ENCODE measurements at places on chromosomes 5 and 9.

DNA sequence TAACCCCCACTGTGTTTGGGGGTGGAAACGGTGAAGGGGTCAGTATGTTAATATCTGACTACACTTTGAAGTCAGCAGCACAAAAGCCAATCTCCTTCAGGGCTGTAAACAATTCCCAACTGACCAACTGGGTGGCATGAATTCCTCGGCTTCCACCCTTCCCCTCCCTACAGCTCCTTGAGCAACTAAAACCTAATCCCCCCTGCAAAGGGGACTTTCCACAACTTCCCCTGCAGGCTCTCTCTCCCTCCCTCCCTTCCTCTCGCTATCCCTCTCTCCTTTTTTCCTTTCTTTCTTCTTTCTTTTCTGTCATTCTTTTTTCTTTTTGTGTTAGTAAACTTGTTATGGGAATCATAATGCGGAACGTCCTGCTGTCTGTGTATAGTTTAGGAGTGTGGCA lies 65.1 kb upstream of the PTCH1 start:
- no peak for DNase-seq

DNA sequence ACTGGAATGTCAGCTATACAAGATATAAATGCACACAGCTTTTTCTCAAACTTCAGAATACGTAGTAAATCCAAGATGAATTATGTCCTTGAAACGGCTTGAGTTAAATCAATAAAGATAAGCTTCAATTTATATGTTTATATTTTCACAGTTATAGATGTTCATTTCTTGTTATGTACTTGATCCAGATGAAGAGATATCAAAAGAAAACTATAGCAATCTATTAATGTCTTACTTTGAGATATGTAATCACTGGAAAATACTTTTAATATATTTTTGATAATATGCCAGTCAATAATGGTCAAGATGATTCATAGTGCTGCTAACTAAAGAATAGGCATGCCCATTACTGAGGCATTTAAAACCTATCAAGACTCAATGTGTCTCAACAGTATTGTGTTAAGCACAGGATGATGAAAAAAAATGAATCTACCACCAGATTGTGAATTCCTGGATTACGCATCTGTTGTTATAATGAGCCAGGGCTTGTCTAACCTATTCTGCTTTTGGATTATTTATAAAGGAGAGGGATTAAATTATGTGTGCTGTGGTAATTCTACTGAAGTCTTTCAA lies 372.6 kb upstream of the PRR16 start:
- no peak for DNase-seq

GRCh38 chr9:86979657-86980056 lies 32.4 kb upstream of the GAS1 start:
- DNase-seq = no peak

- no peak for DNase-seq
These were observed 286.0 kb downstream of the NR2F1-AS1 start for GRCh38 chr5:93294996-93295395.

DNA sequence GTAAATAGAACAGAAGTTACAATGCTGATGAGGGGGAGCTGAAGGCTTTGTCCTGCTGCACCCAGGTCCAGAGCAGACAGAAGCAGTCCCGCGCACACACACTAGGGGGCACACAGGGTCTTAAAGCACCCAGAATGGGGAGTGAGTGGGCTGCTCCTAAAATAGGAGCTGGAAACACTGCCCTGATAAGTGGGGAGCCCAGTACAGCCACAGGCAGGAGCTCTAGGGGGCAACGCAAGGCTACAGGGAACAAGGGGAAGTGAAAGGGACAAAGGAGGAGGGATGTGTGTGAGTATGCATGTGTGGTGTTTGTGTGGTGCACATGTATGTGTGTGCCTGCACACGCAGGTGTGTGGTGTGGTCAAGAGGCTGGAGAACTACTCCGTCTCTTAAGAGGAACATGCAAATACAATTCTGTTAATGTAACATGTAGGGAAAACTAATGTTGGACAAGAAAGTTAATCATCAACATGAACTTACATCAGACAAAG lies 191.5 kb downstream of the ROR2 start:
- no peak for DNase-seq

DNA sequence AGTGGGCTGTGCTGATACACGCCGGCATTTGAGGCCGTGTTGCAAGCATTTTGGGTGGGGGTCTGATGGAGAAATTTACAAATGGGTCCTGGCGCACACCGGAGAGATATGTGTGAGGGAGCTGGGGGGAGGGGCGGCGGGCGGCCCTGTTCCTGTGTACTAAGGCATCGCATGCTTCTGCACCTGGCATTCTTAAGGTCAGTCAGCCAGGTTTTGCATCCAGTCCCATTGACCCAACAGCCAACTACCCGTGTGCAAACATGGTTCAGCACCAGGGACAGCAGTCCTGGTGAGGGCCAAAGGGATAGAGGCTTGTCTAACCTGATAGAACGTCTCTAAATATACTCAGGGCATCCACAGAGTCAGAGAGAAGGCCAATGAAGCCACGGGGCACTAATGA lies 839 bp downstream of the GABRG2 start:
- DNase-seq = no peak

DNA sequence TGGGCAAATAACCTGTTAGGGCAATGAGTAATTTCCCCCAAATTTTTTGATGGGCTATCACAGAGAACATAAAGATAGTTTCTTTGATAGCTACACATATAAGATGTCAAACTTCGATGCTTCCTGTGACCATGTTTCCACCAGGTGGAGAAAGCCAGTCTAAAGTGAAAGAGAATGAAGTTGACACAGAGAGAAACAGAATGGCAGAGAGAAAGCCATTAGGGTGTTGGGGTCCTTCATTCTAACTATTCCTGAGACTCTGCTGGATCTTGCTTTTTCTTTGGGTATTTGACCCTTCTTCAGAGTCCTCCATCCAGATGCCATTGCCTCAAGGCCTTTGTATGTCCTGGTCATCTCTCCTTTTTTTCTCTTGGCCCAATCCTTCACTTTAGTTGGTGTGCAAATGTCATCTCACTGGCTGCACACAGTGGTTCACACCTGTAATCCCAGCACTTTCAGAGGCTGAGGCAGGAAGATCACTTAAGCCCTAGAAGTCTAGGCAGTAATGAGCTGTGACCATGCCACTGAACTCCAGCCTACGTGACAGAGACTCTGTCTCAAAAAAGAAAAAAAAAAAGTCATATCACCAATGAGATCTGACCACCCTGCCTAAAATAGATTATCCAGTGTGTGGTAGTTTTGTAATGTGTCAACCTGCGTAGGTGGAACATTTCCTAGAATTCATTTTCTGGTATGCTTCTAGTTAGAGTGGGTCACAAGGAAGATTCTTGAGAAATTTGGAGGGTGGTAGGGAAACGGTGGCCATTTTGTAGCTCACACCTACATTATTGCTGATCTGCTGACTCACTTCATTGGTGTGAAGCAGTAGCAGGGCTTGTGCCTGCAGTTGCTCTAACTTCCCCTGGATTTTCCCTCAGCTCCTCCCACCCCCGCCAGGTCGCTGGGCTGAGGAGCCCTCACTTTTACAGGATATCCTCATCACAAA lies 20.8 kb upstream of the KIF2A start:
- no peak for DNase-seq

DNA sequence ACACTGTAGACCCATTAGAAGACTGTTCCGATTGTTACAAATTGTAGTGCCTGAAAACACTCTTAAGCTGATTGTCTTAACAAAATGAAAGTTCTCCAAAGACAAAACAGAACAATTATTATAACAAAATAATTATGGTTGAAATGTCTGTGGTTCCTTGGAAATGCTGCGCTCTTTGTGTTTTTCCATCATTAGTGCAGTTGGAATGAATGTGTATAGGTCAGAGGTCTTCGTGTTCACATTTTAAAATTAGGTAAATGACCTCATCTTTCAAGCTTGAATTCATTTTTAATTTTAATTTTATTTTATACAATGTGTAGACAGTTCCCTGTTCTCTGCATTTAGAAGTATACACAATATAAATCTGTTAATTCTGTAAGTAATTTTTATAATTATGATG lies 56.7 kb upstream of the NXNL2 start:
- no peak for DNase-seq

GRCh38 chr9:70642341-70642740 lies 227.9 kb upstream of the KLF9 start:
- DNase-seq = no peak
